ENCODE measurements at places on chromosomes 1 and 21. TPM values are rescaled to one million over a fixed set of nuclear protein-coding genes. Genes with fewer than 3 reads are reported as not detected.

The MLLT11 gene
- 3.3 TPM for total RNA-seq

The DNAJC8 gene
- total RNA-seq: 45.5 TPM

The ADGRB2 gene
- 0.34 TPM for total RNA-seq

The BRDT gene
- not detected for total RNA-seq

The NUDT4B gene
- total RNA-seq: 13.5 TPM

The TOR1AIP1 gene
- total RNA-seq: 26.0 TPM

The CFHR2 gene
- not detected for total RNA-seq

The TEDDM1 gene
- not detected for total RNA-seq

The ATP1A2 gene
- not detected for total RNA-seq

The OR2L2 gene
- total RNA-seq: not detected

The AKNAD1 gene
- total RNA-seq: 0.68 TPM

The NEGR1 gene
- total RNA-seq: under 0.01 TPM

The NCMAP gene
- 0.21 TPM for total RNA-seq

The COL16A1 gene
- 159 TPM for total RNA-seq

The SPRR2B gene
- 1.0 TPM for total RNA-seq

The HJV gene
- total RNA-seq: not detected

The ARHGAP30 gene
- total RNA-seq: 0.68 TPM

The NECTIN4 gene
- total RNA-seq: 81.0 TPM

The ZNF496 gene
- 15.2 TPM for total RNA-seq

The CNR2 gene
- total RNA-seq: not detected

The DYNLT5 gene
- not detected for total RNA-seq

The SNX7 gene
- 18.1 TPM for total RNA-seq

The USP1 gene
- total RNA-seq: 26.3 TPM

The OR2T33 gene
- not detected for total RNA-seq

The MTARC2 gene
- total RNA-seq: 4.6 TPM

The NR1I3 gene
- not detected for total RNA-seq

The SH2D2A gene
- total RNA-seq: 2.1 TPM

The RIPPLY3 gene
- under 0.01 TPM for total RNA-seq

The FPGT gene
- total RNA-seq: 12.6 TPM

The ADGRL2 gene
- total RNA-seq: 38.6 TPM

The GJC2 gene
- total RNA-seq: 1.4 TPM

The RAB3B gene
- 1.3 TPM for total RNA-seq

The KLHDC8A gene
- total RNA-seq: not detected

The HENMT1 gene
- 2.2 TPM for total RNA-seq

The TNNI3K gene
- 0.34 TPM for total RNA-seq

The CA6 gene
- total RNA-seq: not detected

The MAN1C1 gene
- 0.34 TPM for total RNA-seq

The MFAP2 gene
- total RNA-seq: 17.6 TPM

The SYNC gene
- 1.7 TPM for total RNA-seq

The DNAJC6 gene
- 3.8 TPM for total RNA-seq
